ENCODE measurements at places on chromosomes 2 and 18. TPM values are rescaled to one million over a fixed set of nuclear protein-coding genes. Genes with fewer than 3 reads are reported as not detected.

The HPCAL1 gene
- 54.2 TPM for total RNA-seq

The ADGRF3 gene
- total RNA-seq, result not detected

DNA sequence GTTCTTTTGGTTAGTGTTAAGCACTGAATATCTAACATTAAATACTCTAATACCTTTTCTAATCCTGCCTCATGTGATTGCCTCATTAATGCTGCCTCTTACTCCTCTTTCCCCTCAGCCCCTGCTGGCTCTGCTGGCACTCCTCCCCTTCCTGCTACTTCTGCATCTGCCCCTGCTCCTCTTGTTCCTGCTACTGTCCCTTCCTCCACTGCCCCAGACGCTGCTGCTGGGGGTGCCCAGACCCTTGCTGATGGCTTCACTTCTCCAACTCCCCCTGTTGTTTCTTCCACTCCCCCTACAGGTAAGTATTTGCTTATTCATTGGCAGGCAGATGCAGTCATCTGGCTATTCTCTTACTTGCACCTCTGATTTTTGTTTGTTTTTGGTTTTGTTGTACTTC lies 68.5 kb downstream of the ABI2 start:
- DNase-seq, result no peak

GRCh38 chr2:226796012-226796839 lies 3.4 kb downstream of the IRS1 start:
- DNase-seq, result no peak

- DNase-seq, result no peak
Observed at GRCh38 chr2:135103843-135104242, 51.8 kb downstream of the RAB3GAP1 start.

DNA sequence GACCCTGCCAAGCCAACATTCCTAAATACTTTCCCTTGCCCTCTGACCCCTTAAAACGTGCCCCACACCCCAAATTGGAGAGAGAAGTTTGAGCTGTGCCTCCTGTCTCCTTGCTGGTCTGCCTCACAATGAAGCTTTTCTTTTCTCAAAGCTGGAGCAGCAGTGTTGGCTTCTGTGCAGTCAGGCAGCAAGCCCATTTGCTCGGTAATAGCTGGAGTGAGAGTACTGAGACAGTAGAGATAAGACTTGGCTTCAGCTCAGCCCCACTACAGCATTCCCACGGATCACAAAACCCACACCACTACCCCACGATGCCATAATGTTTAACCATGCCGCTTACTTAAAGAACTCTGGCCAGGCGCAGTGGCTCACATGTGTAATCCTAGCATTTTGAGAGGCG lies 73.0 kb downstream of the NCAPH start:
- no peak for DNase-seq

DNA sequence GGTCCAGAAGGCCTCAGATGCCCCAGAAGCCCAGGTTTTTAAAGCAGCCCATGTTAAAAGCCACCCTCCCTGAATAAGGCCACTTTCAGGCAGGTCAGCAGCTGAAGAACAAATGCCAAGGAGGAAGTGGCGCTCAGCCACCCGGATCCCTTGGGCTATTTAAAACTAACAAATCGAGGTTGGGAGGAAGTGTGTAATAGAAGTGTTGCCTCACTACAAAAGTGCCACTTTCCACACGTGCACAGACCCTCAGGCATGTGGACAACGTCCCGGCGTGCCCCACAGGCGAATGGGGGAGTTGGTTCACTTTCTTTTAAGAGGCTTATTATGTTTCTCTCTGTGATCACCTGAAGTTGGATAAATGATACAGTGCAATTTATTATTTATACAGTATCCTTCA lies 173.8 kb upstream of the SALL3 start:
- no peak for DNase-seq

DNA sequence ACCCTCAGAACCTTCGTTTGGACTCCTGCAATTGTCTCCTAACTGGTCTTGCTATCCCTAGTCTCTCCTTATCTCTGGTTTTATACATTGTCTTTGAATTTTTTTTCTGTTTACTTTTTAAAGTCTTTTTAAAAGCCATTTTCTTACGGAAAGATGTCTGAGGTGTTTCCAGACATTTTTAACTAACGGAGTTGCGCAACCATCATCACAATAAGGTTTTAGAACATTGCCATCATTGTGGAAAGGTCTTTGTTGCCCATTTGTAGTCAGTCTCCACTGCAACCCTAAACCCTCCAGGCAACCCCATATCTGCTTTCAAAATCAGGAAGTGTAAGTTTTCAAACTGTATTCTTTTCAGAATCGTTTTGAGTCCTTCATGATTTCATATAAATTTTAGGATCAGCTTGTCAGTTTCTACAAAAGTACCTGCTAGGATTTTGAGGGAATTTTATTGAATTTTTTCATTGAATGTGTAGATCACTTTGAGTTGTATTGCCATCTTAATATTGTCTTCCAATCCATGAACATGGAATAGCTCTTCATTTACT lies 46.3 kb downstream of the ANKRD12 start:
- no peak for DNase-seq

The UGT1A10 gene
- not detected for total RNA-seq

The SP100 gene
- total RNA-seq, result 83.8 TPM

The RGPD3 gene
- 0.33 TPM for total RNA-seq

DNA sequence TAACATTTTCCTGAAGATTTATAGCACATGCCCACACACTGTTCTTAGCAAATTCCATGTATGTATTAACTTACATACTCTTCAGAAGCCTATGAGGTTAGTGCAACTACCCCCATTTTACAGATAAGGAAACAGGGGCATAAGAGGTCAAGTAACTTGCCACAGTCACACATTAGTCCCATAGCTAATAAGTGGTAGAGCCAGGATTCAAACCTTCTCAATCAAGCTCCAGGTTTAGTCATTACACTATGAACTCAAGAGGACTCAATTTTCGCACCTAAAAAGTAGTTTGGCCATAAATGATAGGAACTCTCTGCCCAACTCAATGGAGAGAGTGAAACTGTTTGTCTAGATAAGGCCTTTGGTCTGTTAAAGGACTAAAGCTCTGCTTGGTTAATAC lies 9.7 kb upstream of the RIF1 start:
- no peak for DNase-seq

The USP40 gene
- 12.3 TPM for total RNA-seq

DNA sequence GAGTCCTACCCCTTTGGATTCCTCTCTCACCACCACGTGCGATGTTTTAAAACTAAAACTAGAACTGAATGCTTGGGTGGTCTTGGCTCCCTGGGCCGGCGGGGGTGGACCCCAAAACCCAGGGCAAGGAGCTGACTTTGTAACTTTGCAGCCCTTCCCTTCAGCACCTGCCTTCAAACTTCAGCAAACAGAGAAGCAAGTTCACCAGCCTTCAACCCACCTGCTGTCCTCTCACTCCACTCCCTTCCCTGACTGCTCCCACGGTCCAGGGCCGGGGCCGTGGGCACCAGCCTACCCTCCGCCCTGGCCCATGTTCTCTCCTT lies 54.5 kb downstream of the COL6A3 start:
- DNase-seq, result no peak

- DNase-seq, result no peak
Observed at GRCh38 chr2:67159929-67160328, 237.2 kb upstream of the ETAA1 start.

The SCYGR4 gene
- not detected for total RNA-seq

GRCh38 chr2:57890464-57890863 lies 156.1 kb upstream of the VRK2 start:
- no peak for DNase-seq

The MLPH gene
- 7.7 TPM for total RNA-seq

The HAAO gene
- total RNA-seq, result 4.7 TPM

GRCh38 chr2:10171006-10171800 lies 48.7 kb downstream of the RRM2 start:
- no peak for DNase-seq

DNA sequence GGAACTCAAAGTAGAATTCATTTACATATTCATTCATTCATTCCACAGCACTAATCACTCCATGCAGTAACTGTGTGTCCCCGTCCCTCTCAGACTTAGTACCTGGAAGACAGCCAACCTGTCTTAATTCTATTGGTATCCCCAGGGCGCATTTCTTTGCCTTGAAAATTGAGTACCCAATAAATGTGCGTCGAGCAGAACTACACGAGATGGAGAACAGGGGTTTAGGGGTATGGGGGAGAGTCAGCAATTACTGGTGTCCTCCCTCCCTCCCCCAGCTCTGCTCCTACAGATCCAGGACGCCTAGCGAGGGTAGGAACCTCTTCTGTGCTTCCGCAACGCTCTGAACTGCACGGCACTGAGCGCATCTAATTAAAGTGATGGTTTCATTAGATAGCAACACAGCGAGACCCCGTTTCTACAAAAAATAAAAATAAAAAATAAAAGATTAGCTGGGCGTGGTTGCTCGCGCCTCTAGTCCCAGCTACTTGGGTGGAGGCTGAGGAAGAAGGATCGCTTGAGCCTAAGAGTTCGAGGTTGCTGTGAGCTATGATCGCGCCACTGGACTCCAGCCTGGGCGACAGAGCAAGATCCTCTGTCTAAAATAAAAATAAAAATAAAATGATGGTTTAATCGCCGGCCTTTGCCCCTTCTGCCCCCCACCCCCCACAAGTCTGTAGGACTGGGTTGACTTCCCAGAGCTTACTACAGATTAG lies 614 bp upstream of the FKBP1B start:
- DNase-seq, result no peak
